ENCODE measurements at places on chromosomes 2 and 18.

- DNase-seq = no peak
These were observed 1.7 kb downstream of the TMEM127 start for GRCh38 chr2:96264086-96264485.

- DNase-seq = no peak
These were observed 1027.2 kb upstream of the ACVR2A start for GRCh38 chr2:146817613-146818012.

GRCh38 chr2:25887624-25888242 lies 9.4 kb upstream of the ASXL2 start:
- DNase-seq = no peak

GRCh38 chr2:189580658-189581353 lies at the start of gene SLC40A1:
Gene SLC40A1 (minus strand): TSS chr2:189580786. CDS start chr2:189580460, 326 bp downstream.
- peak; percentile 55 for DNase-seq

DNA sequence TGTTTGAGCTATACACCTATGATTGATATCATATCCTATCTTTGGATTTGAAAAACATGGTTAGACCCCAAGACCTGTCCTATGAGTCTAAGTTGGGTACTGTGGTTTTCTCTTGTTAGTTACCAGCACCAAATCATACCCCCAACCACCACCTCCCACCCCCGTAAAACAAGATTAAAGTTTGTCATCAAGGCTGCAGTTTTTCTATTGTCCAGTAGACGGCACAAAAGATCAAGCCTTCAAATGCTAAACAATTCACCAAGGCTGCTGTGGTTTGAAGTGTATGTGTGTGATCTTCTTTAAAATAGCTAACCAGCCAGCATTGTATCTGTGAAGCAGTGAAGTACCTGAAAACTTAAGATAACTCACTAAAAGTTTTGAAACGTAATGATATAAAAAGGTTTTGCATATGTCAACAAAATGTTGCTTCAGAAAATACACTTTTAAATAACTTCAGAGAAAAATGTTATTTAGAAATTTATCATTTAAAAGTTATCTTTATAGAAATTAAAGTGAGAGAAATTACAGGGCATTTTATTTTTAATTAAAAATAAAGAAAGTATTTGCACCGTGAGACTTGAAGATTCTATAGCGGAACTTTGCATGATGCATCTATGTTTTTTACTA lies 5.8 kb upstream of the MEIS1 start:
- DNase-seq = no peak

GRCh38 chr2:206443735-206444527 lies 599 bp downstream of the ADAM23 start:
- no peak for DNase-seq

All from effector memory CD4-positive, alpha-beta T cell (primary cell).